ENCODE measurements at places on chromosomes 4 and X.

DNA sequence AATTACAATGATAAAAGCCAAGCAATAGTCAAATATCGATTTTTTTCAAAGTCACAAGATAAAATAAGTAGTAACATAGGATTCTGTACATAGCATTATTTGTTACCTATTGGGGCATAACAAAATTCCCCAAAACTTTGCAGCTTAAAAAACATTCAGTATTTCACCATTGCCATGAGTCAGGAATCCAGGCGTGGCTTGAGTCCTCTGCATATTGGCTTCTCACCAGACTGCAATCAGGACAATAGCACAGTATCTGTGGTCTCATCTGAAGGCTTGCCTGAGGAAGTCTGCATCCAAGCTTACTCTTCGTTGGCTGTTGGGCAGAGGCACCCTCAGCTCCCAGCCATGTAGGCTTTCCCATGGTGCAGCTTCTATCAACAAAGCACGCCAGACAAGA lies 6.2 kb upstream of the CTBP1 start:
- DNase-seq, result no peak

DNA sequence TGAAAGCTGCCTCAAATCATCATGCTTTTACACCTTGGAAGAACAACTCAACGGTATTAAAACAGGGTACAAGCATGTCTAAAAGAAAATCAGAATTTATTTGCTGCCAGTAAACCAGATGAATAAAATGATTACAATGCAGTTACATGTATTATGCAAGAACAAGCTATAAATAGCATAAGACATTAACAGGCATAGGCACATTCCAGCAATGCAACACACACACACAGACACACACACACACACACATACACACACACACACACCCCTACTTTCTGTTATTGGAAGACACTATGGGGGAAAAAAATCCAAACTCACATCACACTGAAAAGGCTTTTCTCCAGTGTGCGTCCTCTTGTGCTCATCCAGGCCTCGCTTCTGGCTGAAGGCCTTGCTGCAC lies 212.5 kb downstream of the PRDM5 start:
- DNase-seq, result no peak

GRCh38 chrX:9614016-9614415 lies 149.2 kb downstream of the TBL1X start:
- DNase-seq, result no peak

- DNase-seq, result no peak
These were observed 72.6 kb downstream of the ANAPC4 start for GRCh38 chr4:25449688-25450087.

GRCh38 chr4:114116861-114117260 lies 137.4 kb upstream of the ARSJ start:
- DNase-seq, result no peak

GRCh38 chr4:124803641-124804040 lies 91.1 kb upstream of the ANKRD50 start:
- DNase-seq, result no peak

DNA sequence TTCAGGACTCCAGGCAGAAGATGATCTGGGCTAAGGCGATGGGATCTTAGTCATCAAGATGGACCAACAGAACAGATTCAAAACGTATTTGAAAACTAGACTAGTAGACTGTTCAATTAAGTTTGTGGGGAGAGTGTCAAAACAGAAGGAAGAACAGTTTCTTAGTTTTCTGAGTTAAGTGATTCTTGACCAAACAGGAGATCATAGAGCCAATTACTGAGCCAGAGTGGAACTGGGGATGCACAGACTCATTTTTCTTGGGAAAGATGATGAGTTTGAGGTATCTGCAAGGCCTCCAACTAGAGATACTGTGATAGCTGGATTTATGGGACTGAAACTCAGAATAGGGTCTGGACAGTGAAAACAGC lies 119.5 kb downstream of the REELD1 start:
- DNase-seq, result no peak

GRCh38 chr4:176708771-176709311 lies 83.9 kb downstream of the VEGFC start:
- DNase-seq, result no peak

DNA sequence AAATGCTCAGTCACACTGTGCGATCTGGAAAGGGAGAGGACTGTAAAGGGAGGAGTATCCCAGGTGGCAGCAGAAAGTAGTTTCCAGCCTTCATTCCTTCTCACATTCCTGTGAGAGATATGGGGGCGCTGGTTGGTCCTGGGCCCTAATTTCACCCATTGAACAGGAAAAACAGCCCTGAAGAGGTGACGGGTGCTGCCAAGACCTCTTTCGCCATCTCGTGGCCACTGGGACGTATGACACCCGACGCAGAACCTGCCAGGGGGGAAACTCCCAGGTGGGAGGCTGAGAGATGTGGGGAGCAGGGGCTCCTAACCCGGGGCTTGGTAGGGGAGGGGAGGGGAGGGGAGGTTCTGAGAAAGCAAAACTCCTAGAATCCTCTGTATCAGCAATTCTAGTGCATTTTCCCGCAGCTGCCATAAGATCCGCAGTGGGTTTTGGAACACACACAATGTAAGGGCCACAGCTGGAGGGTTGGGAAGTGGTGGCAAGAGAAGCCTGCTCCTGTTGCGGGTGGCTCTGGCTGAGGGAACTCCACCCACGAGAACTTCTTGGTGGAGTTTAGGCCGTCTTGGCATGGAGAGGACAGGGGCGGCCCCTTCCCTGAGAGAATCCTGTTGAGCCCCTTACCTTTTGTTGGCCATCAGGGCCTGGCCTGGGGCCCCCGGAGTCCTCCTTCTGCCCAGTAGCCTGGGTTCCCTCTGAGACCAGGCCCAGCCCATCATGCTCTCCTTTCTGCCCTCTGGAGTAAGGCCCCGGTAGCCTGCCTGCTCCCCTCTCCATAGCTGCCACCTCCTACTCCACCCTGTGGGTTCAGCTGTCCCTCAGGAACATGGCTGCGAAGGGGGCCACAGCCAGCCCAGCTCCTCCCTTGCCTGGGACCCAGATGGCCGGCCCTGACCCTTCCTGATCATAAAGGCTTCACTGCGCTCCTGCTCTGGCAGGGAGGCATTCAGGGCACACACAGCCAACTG lies 134.1 kb downstream of the OR13H1 start:
- DNase-seq, result peak; percentile 1

DNA sequence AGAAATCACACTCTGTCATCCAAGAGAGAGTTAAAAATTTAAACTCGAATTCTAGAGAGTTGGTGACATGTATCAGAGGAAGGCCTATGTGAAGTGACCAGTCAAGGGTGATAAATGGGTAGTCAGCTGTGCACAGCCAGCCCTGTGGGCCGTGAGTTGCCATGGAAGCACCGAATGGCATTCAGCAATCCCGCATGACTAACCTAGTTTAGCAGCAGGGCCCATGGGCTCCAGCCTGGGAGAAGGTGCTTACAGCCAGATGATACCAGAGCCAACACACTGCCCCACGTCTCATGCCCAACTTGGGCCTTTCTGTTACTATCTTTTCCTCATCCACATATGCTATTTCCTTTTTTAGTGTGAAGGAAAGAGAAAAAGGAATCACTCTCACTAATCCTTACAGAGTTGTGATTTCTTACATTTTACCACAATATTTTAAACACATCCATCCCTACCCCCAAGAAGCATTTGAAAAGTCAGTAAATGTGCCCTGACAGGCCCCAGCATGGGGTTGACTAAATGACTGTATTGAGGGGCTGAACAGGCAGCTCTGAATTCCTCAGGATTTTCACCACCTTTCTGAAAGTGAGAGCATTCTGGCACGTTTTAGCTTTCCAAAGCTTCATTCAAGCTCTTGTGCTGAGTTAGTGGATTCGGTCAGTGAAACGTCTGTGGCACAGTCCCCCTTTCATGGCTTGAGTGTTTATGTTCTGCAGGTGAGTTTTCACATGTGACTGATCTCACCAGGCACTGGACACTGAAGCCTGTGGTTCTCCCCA lies 104.2 kb downstream of the AFF1 start:
- DNase-seq, result peak; percentile 61

DNA sequence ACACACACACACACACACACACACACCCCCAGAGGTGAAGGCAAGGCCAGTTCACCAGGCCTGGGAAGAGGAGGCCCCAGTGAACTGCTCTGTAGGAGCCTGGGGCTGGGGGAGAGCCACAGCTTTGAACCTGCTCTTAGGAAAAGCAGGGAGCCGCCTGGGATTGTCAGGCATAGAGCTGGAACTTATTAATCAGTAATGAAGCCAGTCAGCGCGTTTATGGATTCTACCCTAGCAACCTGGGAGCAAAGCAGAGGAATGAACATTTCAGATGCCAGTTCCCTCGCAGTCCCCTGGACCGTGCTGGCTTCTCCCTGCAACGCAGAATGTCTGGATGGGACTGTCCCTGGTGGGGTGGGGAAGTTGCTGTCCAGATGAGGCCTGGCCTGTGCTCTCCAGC lies 45.3 kb upstream of the DDX3X start:
- DNase-seq, result no peak

Measured in putamen (tissue), 1 donor.